ENCODE measurements at places on chromosomes 11 and 22.
A peak's percentile ranks its signal among the peaks of the same experiment; 100 is the strongest.

DNA sequence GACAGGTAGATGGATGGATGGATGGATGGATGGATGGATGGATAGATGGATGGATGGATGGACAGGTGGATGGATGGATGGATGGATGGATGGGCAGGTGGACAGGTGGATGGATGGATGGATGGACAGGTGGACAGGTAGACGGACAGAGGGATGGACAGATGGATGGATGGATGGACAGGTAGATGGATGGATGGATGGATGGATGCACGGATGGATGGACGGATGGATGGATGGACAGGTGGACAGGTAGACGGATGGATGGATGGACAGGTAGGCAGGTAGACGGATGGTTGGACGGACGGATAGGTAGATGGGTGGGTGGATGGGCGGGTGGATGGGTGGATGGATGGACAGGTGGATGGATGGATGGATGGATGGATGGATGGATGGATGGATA lies 24.3 kb downstream of the PDGFB start:
- no peak for DNase-seq

DNA sequence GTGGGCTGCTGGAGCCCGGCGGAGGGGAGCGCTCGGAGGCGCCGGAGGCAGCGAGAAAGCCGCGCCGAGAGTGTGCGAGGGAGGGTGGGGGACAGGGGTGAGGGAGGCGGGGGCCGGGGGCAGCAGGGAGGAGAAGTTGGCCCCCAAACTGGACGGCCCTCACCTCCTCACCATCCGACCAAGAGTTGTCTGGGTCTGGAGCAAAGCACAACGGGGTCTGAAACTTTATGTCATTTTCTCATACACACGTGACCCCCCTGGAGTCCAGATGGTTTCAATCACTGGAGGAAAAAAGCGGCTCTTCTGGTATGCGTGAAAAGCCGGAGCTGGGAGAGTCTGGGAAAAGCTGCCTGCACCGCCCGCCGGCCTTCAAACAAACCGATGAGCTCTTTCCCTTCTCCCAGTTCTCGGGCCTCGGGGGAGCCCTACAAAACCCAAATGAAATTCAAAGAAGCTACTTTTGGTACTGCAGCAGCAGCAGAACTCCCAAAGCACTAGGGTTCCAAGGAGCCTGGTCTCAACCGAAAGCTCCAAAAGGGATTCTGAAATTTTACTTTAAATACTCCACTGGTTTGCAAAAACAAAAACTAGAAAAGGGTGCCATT lies 39.7 kb upstream of the AKIP1 start:
- DNase-seq = no peak

- peak; percentile 1 for DNase-seq
Measured at GRCh38 chr22:46578824-46579561, 41.2 kb upstream of the GRAMD4 start.

DNA sequence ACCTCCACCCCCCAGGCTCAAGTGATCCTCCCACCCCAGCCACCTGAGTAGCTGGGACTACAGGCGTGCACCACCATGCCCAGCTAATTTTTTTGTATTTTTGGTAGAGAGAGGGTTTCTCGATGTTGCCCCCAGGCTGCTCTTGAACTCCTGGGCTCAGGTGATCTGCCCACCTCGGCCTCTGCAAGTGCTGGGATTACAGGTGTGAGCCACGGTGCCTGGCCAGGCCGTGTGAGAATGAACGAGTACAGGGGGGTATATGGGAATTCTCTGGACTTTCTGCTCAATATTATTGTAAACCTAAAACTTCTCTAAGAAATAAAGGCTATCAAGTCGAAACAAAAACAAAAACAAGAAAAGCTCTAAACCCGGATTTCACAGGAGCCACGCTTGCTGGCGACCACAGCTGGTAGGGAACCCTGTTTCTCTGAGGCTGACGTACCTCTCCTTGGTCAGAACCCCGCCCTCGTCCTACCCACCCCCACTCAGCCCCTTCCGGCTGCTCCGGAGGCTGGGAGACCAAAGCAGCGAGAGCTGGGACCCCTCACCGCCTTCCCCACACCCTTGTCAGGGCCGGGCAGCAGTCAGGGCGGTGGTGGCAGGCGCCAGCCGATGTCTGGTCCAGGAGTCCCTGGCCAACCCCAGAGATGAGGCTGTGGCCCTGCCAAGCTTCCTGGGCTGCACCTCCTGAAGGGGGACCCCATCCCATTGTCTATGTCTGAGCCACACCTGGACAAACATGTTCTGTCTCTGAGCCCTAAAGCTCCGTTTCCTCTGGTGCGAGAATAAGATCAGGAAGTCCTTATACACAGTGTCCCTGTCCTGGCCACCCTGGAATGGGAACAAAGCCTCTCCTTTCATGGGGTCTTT lies 52.1 kb downstream of the LINC01488 start:
- DNase-seq = no peak

- DNase-seq = no peak
Measured at GRCh38 chr11:47983464-47984397, 3.4 kb downstream of the PTPRJ start.

DNA sequence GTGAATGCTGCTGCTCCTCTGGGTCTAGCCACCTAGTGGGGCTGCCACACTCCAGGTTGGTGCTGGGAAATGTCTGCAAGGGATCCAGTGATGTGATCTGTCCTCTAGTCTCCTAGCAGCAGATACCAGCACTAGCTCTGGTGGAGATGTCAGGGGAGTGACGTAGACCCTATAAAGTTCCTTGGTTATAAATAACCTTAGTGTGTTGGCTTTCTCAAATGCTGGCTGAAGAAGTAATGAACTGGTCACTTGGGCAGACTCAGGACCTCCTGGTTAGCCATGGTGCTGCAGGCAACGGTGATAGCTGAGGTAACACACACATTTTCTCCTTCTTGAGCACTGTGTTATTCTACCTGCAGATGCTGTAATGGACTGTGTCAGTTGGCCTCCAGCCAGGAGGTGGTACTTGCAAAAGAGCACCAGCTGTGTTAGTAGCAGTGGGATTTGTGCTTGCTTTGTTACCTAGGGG lies 35.5 kb downstream of the BBOX1 start:
- DNase-seq = no peak

DNA sequence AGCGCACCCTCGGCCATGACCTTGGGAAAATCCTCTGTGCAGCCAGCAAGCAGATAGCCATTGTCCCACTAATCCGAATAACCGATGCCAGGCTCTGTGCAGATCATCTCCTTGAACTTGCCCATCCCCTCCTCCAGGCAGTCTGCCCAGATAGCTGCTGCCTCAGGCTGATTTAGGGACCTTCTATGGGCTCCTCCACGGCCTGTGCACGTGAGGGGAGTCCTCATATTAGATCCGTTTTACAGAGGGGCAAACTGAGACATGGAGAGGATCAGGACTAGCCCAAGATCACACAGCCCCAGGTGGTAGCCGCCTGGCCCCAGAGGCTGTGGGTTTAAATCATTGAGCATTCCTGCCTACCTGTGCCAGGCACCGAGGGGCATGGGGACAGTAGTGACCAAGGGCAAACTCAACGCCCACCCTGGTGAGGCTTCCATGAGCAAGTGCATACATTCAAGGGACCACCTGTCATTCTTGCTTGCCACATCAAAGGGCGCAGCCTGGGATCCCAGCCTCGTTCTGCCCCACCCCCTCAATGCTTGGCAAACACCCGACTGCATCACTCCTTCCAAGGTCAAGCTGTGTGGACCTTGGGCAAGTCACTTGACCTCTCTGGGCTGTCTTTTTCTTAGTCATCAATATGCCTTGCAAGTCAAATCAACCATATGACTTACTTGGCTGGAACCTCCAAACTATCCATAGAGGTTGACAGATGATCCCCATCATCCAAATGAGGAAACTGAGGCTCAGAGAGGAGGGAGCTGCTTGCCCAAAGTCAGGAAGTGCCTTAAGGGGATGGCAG lies 131.6 kb downstream of the MN1 start:
- DNase-seq = no peak

- no peak for DNase-seq
Measured at GRCh38 chr22:38727123-38727522, 21.4 kb downstream of the GTPBP1 start.

GRCh38 chr11:61004180-61004611 lies 32.7 kb downstream of the CD6 start:
- no peak for DNase-seq

- DNase-seq = no peak
Measured at GRCh38 chr11:82586581-82586980, 147.1 kb downstream of the FAM181B start.

DNA sequence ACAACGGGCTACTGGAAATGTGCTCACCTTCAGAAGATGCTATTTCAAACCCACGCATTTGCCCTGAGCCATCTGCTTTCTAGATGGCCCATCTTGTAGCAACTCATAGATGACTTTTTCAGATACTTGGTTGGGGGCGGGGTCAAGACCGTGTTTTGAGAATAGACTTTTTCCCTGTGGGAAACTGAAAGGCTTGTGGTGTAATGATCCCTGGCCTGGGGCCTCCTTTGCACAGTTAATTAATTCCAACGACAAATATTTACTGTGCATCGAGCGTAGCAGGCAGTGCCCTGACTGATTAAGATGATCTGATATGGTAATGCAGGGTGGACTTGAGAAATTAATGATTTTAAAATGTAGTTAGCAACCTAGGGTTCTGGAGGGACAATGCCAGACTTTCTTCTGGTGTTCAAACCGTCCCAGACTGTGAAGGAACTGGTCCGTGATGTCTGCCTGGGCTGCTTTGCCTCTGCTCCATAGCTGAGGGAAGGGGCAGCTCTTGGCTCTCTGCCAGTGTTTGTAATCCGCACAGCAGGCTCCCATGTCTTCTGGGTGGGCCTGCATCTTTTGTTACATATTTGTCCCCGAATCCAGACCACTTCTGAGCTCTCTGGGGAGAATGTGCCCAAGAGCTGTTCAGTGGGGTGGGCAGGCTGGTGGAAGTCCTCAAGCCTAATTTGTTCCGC lies 84.8 kb downstream of the ADAMTS15 start:
- DNase-seq = no peak

GRCh38 chr11:125346179-125346530 lies 149.9 kb downstream of the FEZ1 start:
- no peak for DNase-seq

- no peak for DNase-seq
Measured at GRCh38 chr11:57316017-57316416, 8.7 kb downstream of the TNKS1BP1 start.

DNA sequence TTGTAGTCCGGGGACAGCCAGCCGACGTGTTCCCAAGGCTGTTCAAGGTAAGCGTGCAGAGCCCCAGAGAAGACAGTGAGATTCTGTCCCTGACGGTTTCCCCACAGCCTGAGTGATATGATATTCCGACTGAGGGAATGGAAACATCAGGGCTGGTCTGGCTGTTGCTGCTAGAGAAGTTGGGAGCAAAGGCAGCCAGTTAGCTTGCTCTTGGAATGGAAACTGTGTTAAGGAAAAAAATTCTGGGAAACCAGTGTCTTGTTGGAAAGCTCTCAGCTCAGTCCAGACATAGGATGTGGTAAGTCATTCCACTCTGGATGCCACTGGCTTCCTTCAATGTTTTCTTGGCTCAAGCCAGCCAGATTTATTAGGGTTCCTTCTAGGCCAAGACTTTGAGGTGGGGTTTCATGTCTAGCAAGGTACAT lies 8.8 kb downstream of the CRY2 start:
- no peak for DNase-seq

- DNase-seq = no peak
Measured at GRCh38 chr11:117195761-117196160, 3.4 kb upstream of the TAGLN start.

DNA sequence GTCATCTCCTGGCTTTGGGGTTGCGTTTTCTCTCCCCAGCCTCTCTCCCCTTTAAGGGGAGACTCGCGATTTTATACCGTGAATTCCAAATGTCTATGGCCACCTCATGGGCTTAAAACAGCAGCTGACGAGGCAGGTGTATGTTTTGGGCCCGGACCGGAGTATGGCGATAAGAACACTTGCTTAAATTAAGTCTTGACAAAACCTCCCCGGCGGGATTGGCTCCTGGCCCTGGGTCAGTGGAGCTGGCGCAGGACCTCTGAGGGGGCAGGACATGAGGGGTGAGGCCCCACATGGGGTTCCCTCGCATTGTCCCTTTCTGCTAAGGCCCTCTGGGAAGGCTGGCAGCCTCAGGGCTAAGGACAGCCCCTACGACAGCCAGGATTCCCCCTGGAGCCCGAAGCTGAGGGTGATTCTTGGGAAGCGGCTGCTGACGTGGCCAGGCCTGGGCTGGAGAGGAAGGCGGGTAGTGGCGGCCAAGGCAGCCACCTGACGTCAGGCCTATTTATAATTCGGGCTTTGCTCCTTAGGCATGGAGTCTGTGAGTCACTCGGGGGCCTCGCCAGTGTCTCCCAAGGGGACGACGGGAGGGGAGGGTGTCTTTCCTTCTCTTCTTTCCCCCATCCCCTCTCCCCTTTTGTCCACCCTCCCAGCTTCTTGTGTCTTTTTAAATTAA lies 12.7 kb downstream of the MYO18B start:
- peak; percentile 85 for DNase-seq

DNA sequence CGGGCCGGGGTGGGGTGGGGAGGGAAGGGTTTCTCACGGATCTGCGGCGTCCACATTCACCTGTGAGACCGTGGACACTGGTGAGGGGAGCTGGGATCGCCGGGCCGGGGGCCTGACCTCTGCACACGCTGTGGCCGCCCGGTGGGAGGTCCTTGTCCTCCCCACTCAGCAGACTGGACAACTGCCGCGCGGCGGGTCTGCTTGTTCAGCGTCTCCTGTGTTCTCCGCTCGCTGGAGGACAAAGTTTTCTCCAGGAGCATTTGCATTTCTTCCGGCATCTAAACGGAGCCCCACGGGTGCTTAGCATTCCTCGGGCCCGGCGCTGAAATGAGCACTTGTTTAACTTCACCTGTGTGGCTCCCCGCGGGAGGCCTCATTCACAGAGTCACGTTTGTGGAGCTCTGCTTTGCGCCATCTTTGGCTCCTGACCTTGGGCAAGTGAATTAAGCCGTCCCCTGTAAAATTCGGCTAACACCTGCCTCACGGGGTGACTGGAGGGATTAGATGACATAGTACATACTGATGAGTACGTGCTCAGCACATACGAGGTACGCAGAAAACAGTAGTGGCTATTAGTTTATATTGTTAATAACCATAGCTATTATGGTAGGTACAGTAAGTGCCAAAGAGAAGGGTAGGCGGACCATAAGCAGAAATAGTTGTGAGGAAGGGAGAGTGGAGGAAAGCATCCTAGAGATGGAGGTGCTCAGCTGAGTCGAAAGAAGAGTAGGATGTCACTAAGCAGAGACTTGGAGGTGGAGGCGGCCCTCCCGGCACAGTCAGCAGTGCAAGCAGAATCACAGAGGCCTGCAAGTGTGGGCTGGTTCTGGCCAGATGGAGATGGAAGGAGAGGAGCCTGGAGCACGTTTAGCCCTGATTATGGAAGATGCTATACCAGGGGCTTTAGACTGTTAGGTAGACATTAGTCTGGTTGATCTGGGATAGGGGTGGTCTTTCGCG lies 885 bp downstream of the TRMU start:
- no peak for DNase-seq

DNA sequence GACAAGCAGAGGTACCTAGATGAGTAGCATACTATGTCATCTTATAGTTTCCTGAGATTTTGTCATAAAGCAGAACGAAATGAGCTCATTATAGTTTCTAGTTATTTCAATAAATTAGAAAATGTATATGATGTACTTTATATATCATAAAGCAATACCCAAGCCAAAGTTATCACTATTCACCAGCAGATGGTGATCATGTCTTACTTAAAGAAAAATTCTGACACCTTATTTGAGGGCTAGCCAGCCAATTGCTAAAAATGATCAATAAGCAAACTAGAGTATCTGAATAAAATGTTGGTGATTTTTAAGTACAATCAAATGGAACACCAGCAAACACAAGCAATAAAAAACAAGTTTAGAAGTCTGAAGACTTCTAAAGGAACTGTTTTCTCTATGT lies 44.1 kb downstream of the RSF1 start:
- no peak for DNase-seq
